ENCODE measurements at places on chromosomes 1 and 21. TPM values are rescaled to one million over a fixed set of nuclear protein-coding genes. Genes with fewer than 3 reads are reported as not detected.
A peak's percentile ranks its signal among the peaks of the same experiment; 100 is the strongest.

DNA sequence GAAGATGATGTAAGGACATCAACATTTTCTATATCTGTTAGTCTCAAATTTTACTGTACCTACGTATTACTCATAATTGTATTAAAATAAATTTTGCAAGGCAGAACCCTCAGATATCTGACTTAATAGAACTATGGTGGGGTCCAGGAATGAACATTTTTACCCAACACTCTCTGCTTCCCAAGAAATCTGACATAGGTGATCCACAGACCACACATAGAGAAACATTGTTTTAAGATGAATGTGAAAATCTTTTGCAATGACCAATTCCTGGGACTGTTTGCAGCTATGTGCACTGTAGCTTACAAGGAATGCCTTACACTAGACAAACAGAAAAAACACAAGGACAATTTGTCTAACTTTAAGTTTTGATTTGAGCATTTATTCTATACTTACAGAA is 645.6 kb upstream of the ADGRL2 start:
- no peak for DNase-seq

DNA sequence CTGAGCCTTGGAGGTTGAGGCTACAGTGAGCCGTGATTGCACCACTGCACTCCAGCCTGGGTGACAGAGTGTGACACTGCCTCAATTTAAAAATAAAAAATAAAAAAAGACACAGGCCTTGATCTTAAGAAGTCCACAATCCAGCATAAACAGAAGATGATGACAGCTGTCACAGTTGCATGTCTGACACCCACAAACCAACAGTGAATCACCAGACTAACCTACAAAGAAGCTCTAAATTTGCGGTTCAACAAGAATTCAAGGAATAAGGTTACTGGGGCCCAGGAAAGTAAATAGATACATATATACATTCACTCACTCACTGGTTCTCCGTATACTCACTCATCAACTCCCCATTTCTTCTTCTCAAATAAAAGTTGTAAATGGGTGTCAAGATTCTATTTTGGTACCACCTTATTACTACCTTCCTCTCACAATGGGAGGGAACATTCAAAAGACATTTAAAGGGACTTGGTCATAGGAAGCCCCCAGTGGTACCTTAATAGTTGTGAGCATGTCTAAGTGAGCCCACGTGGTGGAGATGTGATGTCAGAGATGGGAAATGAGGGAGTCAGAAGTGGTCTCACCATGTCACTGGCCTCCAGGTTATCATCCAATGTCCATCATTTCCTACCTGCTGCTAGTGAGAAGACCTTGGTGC is 66.9 kb upstream of the PRDX6 start:
- peak; percentile 11 for DNase-seq

The KDF1 gene
- total RNA-seq: not detected

GRCh38 chr1:59133997-59134396 is 162.9 kb upstream of the FGGY start:
- no peak for DNase-seq

- DNase-seq: no peak
Observed at GRCh38 chr1:46484783-46485490, 4.7 kb upstream of the DMBX1 start.

DNA sequence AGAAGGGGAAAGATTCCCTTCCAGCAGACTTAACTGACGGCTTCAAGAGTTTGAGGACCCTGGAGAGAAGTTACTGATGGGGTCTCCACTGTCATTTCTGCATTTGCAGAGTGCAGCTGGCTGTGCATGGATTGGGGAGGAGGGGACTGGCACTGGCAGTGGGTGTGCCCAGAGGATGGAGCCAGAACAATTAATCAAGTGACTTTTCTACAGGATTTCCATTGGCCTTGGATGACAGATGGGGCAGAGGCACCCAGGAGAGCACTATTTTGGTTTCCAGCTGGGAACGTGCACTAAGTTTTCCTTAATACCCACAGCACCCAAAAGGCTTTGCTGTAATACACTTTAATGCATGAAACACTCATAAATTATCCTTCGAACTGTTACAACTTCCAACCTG is 1.3 kb downstream of the NGF start:
- no peak for DNase-seq

- DNase-seq: no peak
Observed at GRCh38 chr1:65539266-65540131, 119.0 kb downstream of the LEPR start.

DNA sequence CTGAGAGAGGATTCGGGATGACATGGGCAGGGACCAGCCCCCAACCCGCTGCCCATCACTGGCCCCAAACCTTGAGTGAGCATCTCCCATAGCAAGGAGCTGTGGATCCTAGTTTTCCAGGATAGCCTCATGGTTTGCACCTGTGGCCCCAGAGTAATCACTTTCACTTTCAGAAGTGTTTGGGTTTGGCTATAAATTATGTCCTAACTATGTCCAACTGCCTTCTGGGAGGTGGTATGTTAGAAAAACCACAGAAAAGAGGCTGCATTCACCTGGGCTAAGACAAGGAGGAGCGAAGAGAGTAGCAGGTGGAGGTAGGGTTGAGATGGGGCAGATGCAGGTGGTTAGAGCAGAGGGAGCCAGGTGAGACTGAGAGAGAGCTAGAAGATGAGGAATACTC is 19.4 kb upstream of the CLIC6 start:
- no peak for DNase-seq

GRCh38 chr1:197481101-197481500 is 213.0 kb downstream of the CRB1 start:
- DNase-seq: no peak

DNA sequence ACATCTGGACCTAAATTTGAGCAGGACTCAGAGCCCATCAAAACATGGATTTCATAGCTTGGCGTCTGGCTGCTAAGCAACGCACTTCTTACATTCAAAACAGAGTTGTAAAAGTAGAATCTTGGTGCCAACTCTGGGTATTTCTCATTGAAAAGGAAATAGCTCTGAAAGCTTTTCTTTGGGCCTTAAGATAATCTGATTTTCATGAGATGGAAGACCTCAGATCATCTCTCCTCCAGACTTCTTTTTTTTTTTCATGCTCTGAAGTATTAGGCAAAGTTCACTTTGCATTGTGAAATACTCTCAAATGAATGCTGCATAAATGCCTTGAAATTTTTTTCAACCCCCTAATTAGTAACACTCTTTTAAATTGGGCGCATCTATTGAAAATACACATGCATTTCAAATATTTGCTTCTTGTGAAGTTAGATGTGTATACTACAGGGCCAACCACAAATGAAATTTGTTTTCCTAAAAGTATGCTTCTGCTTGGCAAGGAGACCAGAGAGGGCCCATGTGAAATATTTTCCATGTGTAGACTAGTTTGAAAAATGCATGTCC is 4.2 kb downstream of the ADAMTS5 start:
- DNase-seq: no peak

GRCh38 chr1:205141236-205142101 is 19.7 kb upstream of the RBBP5 start:
- peak; percentile 82 for DNase-seq

- no peak for DNase-seq
Observed at GRCh38 chr1:228360533-228361313, 45.9 kb downstream of the TRIM11 start.

GRCh38 chr1:86858524-86859261 is 55.2 kb downstream of the SELENOF start:
- DNase-seq: no peak

DNA sequence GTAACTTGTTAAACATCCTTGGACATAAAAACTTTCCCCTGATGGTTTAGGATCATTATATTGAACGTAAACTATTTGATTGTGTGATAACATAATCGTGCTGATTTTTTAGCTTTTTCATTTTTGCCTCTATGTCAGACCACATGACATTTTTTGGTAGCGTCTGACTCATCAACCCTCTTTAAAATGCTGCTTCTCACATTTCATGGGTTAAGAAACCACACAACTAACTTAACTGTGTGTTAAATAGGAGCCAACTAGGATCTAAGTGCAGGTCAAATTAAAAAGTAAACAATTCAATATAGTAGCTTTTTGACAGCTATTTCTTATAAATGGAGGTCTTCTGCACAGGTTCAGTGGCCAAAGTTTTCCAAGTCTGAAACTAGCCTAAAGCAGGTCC is 9.8 kb downstream of the BTG3 start:
- DNase-seq: no peak

DNA sequence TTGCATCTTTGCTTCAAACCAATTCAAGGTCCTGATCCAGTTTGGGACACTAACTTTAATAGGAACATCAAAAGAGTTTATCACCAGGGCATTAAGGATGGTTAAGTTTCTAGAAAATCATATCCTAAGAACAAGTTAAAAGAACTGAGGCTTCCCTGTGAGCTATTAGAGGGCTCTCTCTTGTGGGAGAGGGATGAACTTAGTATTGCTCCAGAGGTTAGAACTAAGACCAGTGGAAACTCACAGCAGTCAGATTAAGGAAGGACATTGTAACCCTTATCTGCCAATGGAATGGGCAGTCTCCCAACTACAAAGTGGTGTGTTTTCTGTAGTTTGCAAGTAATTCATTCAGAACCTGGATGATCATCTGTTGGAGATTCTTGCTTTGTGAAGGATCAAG is 36.8 kb downstream of the UBE2U start:
- no peak for DNase-seq

All from SJSA1 (cell line).